ENCODE measurements at places on chromosomes 11 and 22. TPM values are rescaled to one million over a fixed set of nuclear protein-coding genes. Genes with fewer than 3 reads are reported as not detected.

Gene C22orf15
- total RNA-seq: not detected

Gene CD6
- total RNA-seq: not detected

Gene OR51S1
- total RNA-seq: not detected

Gene CABP4
- total RNA-seq: not detected

Gene FAM111B
- total RNA-seq: 6.8 TPM

Gene UBASH3B
- total RNA-seq: 12.8 TPM

Gene LINC01488
- total RNA-seq: 3.6 TPM

Gene MEI1
- not detected for total RNA-seq

Gene LDHAL6A
- total RNA-seq: not detected

Measured in SK-MEL-5 (cell line).